Placental epithelial cell (primary cell): ENCODE measurements at places on chromosomes 13 and 19. TPM values are rescaled to one million over a fixed set of nuclear protein-coding genes. Genes with fewer than 3 reads are reported as not detected.

The ZNF57 gene
- 3.1 and 5.5 TPM in 2 replicates for total RNA-seq

The NLRP4 gene
- not detected in 2 replicates for total RNA-seq

The ZNF835 gene
- 0.39 TPM in 1 of 2 replicates, not detected in the other for total RNA-seq

The C2CD4C gene
- total RNA-seq = under 0.01 TPM in 2 replicates

The COL4A1 gene
- 34.5 and 189 TPM in 2 replicates for total RNA-seq

The ERFL gene
- total RNA-seq = 0.11 TPM in 1 of 2 replicates, not detected in the other

The CD79A gene
- 0.87 TPM in 1 of 2 replicates, not detected in the other for total RNA-seq

The C1QTNF9 gene
- not detected in 2 replicates for total RNA-seq

The OR4F17 gene
- not detected in 2 replicates for total RNA-seq

The ZNF560 gene
- 0.33 and 0.39 TPM in 2 replicates for total RNA-seq
